NCI-H2081 (cell line): ENCODE measurements at places on chromosomes 5 and 9.

DNA sequence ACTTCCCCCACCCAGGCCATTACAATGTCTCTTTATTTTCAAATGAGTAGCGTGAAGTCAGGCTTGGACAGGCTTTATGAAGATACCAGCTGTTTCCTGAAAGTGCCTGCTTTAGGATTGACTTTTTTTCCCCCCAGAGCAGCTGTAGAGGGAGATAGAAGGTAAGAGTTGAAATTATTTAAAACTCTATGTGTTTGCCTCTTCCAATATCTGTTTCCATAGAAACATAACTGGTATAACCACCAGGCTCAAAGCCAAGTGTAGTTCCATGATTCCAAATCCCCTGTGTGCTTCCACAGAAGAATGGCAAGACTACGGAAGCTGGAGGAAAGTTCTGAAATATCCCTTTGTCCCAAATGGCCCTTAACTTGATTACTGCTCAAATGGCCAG, 87.4 kb upstream of the TBC1D2 start:
- DNase-seq: no peak

- DNase-seq: no peak
Observed at GRCh38 chr5:73376618-73377170, 71.9 kb downstream of the FOXD1 start.

- no peak for DNase-seq
Observed at GRCh38 chr9:79617395-79617794, 45.6 kb downstream of the TLE4 start.

GRCh38 chr5:158852622-158853021, 247.1 kb downstream of the EBF1 start:
- no peak for DNase-seq

DNA sequence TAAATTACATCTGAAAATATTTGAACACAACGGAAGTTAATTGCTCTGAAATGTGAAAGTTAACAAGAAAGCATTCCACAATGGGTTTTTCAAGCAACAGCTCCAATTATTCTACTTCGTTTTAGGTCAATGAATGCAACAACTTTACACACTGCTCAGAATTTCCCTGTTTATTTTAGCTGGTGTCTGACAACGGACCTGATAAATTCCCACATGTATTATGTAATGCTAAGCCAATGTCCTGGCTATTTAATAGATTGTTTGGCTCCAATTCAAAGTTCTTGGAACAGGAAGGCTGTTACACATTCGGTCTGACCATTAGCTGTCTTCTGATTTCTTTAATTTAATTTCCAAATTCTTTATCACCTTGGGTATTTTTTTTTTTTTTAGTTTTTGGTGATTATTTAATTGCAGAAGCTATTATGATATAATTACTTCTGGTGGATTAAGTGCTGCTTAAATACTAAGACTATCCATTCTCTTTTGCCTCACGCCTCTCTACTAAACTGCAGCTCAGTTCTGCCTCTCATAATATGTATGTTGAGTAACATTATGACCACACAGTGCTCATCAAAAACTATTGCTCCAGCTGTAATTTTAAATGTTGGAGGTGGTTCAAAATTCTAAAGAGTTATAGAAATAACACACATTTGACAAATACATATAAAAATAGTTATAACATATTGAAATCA, 57.9 kb downstream of the MEF2C start:
- no peak for DNase-seq

DNA sequence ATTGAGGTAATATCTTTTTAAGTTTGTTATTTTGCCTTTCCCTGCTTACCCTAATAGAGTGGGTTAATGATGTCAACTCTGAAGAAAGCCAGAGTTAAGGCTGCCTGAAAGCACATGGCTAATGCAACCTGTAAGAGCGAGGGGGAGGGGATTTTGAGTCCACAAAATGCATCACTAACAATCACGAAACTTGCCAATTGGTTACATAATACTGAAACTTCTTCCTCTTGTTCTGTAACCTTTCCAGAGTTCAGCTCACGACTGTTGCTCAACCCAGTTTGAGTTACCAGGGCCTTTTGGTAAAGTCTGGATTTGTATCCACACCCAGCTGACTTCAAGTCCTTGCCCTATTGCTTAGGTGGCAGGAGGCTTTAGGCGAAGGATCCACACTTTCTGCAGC, 308.8 kb downstream of the EFNA5 start:
- DNase-seq: no peak

- DNase-seq: no peak
Observed at GRCh38 chr9:36222449-36222848, 31.7 kb downstream of the CLTA start.

GRCh38 chr5:104443706-104444105, 881.1 kb upstream of the NUDT12 start:
- no peak for DNase-seq

GRCh38 chr9:86594724-86595123, 240.5 kb upstream of the TUT7 start:
- no peak for DNase-seq

GRCh38 chr5:74916831-74917710, 50.9 kb upstream of the FAM169A start:
- DNase-seq: peak; percentile 4

DNA sequence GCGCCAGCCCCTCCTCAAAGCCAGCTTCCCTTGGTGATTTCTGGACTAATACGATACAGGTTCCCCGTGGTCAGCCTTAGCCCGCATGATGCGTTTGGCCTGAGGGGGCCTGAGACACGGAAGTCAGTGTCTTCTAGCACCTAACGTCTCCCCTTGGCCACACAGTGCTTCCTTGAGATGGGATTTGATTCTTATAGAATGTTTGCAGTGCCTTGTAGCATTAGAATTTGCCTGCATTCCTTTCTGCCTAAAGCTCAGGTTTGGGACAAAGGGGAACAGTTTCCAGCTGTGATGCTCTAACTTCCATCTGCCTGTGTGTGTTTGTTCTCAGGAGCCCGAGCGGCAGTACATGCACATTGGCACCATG, 34.4 kb downstream of the CFAP90 start:
- DNase-seq: no peak

DNA sequence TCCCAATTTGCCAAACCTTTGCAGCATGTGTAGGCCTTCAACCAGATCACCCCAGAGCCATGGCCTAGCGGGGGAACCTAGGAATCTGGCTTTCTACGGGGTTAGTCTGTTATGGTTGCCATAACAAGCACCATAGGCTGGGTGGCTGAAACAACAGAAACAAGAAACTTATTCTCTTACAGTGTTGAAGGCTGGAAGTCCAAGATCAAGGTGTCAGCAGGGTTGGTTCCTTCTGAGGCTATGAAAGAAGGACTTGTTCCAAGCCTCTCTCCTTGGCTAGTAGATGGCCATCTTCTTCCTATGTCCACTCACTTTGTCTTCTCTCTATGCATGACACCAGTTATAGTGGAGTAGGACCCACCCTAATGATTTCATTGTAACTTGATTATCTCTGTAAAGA, 6.1 kb downstream of the FGF1 start:
- DNase-seq: no peak

- no peak for DNase-seq
Observed at GRCh38 chr5:67283275-67283987, 86.8 kb upstream of the CD180 start.

- peak; percentile 43 for DNase-seq
Observed at GRCh38 chr5:10262121-10262774, 12.2 kb downstream of the CCT5 start.

- no peak for DNase-seq
Observed at GRCh38 chr9:8074713-8075286, 275.2 kb upstream of the DMAC1 start.

- no peak for DNase-seq
Observed at GRCh38 chr9:124493794-124494479, 13.3 kb downstream of the NR5A1 start.

- DNase-seq: no peak
Observed at GRCh38 chr5:98460536-98460935, 312.9 kb upstream of the RGMB start.

DNA sequence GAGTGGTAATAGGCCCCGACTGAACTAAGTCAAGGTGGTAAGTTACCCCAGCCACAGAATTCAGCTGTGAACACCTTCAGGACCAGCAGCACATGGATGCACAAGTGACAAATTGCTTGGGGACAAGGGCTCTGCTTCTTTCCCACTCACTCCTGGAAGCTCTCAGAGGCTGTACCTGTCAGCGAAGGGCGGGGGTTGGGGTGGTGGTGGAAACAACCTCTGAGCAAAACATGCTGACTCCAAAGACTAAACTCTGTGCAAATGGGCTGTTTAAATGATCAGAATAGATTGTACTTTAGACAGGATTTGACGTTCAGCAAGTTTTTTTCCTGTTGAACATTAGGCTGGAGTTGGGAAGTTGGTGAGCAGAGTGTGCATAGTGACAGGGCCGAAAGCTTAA, 544.5 kb upstream of the ZNF608 start:
- DNase-seq: no peak

- no peak for DNase-seq
Observed at GRCh38 chr5:115435065-115435777, 109.4 kb downstream of the FEM1C start.

DNA sequence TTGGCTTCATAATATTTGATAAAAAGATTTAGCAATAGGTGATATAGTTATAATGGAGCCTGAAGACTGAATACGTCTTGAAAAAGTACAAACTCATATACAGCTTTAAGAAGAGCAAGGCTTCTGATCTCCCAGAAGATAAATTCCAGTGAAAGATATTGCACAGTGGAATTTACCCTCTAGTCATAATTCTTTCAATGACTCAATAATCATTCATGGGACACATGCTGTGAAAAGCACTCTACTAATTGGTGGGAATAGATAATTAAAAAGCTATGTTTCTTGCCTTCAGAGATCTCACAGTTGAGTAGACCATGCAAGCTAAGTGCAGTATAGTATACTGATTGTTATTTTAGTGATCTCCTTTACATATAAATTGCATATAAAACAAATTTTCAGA, 538.6 kb upstream of the CYLC2 start:
- no peak for DNase-seq

GRCh38 chr5:84383296-84383815, 1.3 kb downstream of the EDIL3 start:
- no peak for DNase-seq

- no peak for DNase-seq
Observed at GRCh38 chr5:98095072-98095471, 678.4 kb upstream of the RGMB start.

DNA sequence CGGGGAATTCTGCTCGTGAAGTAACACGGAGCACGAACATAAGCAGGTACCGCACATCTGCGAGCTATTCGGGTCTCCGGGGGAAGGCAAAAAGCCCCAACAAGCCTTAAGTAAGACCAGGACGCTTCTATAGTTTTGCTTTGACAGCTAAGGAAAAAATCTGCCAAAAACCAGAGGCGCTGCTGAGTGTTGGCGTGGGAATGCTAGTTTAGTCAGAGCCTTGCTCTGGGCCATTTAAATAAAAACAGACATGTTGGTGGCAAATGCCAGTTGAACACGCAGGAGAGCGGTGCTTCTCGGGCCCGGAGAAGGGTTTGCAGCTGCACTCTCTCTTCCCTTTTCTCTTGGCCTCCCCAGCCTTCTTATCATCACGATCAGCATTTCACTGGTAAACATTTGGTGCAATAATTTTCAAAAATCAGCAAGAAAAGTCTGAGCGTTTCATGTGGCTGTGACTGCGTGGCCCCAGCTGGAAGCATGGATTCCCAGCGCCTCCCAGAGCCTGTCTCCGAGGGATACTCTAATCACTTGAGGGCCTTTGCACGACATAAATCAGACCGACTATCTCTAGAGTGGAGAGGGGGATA, 6.4 kb upstream of the NOTCH1 start:
- DNase-seq: no peak

GRCh38 chr5:5178580-5178979, 38.5 kb downstream of the ADAMTS16 start:
- DNase-seq: no peak

DNA sequence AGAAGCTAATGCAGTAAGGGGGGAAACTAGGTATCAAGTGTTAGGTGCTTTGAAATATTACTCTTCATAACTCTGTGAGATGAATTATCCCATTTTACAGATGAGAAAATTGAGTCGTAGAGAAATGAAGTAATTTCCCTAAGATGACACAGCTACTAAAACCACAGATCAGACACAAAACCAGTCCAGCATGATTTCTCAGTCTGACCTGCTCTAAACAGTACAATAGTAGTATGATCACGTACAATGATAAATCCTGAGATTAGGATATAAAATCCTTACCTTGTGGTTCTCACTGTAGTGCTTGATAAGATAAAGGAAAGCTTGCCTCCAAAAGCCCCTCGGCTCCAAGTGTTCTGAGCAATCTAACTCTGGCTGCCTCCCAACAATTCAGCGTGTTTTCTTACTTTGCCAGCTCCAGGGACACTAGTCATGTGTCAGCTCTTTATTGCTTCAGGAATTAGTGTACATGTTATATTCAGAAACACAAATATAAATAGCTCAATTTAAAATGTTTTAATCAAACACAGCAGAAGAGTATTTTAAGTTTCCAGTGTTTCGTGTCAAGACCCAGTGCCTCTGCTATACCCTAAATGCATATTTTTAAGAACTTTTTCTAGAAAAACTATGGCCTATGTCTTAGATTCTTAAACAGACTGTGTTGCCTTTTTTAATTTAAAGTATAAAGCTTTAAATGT, 243.6 kb downstream of the DENND1A start:
- DNase-seq: peak; percentile 41

GRCh38 chr5:40233268-40233667, 446.4 kb upstream of the PTGER4 start:
- DNase-seq: no peak

DNA sequence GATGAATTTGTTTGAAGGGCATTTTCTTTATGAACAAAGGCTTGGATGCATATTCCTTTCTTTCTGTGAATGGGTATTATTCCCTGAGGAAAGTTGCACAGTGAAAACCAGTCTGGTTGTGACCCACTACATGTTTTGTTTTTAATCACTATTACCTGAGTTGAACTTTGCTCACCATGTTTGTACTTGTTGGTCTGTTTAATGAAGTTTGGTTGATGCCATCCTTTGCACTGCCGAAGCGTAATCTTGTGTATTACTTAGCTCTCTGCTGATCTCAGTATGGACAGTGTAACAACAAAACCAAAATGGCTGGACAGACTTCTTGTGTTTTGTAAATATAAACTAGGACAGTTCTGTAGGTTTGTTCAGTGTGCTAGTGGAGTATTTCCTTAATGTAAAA, 38.1 kb downstream of the UGCG start:
- no peak for DNase-seq
